ENCODE measurements at places on chromosomes 5 and 9.
A peak's percentile ranks its signal among the peaks of the same experiment; 100 is the strongest.

- no peak for DNase-seq
Measured at GRCh38 chr5:155794795-155795194, 532.2 kb upstream of the SGCD start.

- DNase-seq = no peak
Measured at GRCh38 chr5:58451732-58452565, 7.9 kb downstream of the PLK2 start.

DNA sequence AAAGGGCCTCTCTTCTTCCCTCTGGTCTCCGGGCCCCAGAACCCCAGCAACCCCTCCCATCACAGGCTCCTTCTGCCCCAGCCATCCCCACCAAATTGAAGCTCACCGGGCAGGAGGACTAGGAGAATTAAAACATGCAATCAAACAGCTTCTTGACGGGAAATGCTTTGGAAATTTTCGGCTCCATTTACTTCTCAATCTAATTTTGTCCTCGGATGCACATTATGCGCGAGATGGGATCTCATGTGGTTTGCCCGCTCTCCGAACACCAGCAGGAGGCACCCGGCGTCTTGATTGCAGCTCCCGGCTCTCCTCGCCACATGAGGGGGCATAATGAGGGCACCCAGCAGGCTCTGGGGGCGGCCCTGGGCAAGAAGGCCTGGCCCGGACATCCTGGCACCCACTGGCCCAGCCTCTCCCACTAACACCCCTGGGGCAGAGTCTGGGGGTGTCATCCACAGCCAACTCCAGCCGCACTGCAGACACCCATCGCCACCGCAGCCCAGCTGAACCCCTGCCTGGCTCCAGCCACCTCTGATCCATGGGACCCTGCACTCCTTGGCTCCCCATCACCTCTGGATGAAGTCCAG, 135.5 kb downstream of the PAX5 start:
- DNase-seq = no peak

GRCh38 chr9:97675655-97676054, 21.5 kb downstream of the XPA start:
- no peak for DNase-seq

DNA sequence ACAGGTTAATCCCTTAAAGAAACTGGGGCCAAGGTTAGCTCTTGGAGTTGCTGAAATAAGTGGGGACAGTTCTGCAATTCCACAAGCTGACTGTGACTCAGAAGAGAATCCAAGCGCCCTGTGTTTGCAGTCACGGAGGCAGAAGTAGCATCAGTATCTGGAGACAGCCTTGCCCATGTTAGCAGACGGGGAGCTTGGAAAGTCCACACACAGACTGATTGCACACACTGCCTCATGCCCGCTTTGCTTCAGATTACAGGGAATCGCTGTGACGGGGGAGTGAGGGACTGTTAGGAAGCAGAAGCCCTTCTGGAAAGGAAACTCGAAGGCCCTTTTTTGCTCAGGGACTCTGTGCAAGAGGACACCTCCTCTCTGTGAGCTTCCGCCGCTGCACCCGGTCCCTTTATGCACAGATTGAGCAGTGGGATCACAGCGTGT, 30.9 kb upstream of the PPP1R26 start:
- DNase-seq = no peak

DNA sequence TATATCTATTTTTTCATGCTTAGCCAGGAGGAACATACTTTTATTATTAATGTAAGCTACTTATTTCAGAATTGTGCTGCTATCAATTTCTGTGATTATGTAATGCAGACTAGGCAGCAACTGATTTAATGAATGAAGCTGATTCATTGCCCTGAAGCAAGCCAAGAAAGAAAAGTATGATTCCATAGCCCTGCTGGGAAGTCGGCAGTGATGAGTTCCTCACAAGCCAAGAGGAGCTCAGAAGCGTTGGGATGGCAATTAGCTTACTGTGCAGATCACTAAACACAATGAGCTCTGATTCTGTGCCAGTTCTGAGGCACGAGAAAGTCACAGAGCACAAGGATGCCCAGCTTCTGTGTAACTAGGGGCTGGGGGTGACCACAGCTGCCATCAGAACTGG, 254.3 kb upstream of the KLF9 start:
- peak; percentile 89 for DNase-seq

GRCh38 chr5:50439221-50439620, 1.9 kb downstream of the EMB start:
- no peak for DNase-seq

DNA sequence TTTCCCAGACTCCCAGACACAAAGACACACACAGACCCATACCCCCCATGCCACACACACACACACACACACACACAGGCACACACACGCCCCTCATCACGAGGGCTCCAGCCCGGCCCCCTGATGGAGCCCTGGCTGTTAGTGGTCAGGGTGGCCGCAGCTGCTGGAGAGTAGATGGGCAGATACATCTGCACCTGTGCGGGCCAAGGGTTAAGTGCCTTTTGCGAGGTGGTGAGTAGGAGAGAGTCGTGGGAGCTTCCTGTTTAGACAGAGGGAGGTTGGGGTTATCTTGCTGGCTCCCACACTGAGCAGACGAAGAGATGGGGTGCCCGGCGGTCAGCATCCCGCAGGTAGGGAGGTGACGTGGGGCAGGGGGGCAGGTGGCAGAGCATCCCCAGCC, 8.2 kb downstream of the PRRX2 start:
- DNase-seq = no peak

GRCh38 chr5:25944786-25945185, 1093.6 kb downstream of the CDH9 start:
- no peak for DNase-seq

- DNase-seq = no peak
Measured at GRCh38 chr5:83299353-83299752, 172.2 kb upstream of the VCAN start.

DNA sequence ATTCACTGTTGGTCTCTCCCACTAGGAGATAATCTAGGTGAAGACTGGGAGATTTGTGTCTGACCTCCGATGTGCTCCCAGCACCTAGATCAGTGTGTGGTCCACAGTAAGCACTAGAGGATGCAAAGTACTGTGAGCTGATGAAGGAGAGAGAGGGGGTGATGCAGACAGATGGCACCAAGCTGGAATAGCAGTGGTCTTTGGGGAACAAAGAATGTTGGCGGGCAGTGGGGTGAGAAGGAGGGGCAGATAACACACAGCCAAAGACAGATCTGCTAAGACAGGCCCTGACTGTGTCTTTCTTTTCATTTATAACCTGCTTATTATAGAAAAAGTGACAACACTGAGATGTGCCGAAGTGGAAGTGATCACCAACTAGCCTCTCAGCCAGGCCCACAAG, 37.5 kb downstream of the ERGIC1 start:
- no peak for DNase-seq

GRCh38 chr5:10030219-10030831, 219.4 kb downstream of the ATPSCKMT start:
- no peak for DNase-seq

- no peak for DNase-seq
Measured at GRCh38 chr9:97908705-97909104, 13.6 kb downstream of the TRMO start.

Data from cerebellum (tissue), 4 donors.